Esophagus mucosa (tissue), 1 donor: ENCODE measurements at places on chromosomes 11 and 22. TPM values are rescaled to one million over a fixed set of nuclear protein-coding genes. Genes with fewer than 3 reads are reported as not detected.

Gene INPPL1
- total RNA-seq = 21.2 TPM

Gene KDELR3
- 3.2 TPM for total RNA-seq

Gene TUB
- total RNA-seq = 1.00 TPM

Gene INS
- total RNA-seq = not detected

Gene DKK3
- total RNA-seq = 21.2 TPM

Gene GDPD4
- not detected for total RNA-seq

Gene RTN4RL2
- 0.56 TPM for total RNA-seq

Gene OR52A1
- total RNA-seq = not detected

Gene WNT11
- total RNA-seq = 0.08 TPM

Gene CD151
- total RNA-seq = 109 TPM

Gene MFNG
- 4.3 TPM for total RNA-seq

Gene GGTLC3
- not detected for total RNA-seq

Gene EXPH5
- total RNA-seq = 24.6 TPM

Gene OR51B2
- total RNA-seq = not detected

Gene FAT3
- total RNA-seq = 0.12 TPM

Gene TECTA
- 0.28 TPM for total RNA-seq
